Ovary (tissue), 10 donors: ENCODE measurements at places on chromosomes 4 and X. TPM values are rescaled to one million over a fixed set of nuclear protein-coding genes. Genes with fewer than 3 reads are reported as not detected.

The IRAK1 gene
- 52.6 TPM for total RNA-seq

The KLKB1 gene
- 1.6 TPM for total RNA-seq

The OPN1LW gene
- not detected for total RNA-seq

The MAGEA10 gene
- total RNA-seq = not detected

The ASB9 gene
- total RNA-seq = 0.20 TPM

DNA sequence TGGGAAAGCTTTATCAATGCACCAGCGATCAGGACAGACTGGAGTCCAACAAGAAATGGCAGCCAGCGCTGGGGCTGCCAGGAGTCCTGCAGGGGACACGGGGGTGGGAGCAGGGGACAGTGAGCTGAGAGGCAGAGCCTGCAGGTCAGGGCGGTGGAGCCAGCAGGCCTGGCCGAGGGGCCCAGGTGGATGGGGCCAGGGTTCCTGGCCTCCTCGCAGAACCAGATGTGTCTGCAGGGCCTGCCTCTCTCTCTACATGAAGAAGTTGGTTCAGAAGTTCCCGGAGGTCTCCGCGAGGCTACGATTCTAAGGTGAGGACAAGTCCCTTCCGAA, 63.6 kb downstream of the CPZ start:
- no peak overlapping the region for H3K4me3 ChIP-seq
- no peaks in the 10 kb centered on the region for H3K36me3 ChIP-seq
- no peak for DNase-seq
- H3K27me3 ChIP-seq = no peaks in the 10 kb centered on the region
- no peaks in the 10 kb centered on the region for H3K4me1 ChIP-seq

DNA sequence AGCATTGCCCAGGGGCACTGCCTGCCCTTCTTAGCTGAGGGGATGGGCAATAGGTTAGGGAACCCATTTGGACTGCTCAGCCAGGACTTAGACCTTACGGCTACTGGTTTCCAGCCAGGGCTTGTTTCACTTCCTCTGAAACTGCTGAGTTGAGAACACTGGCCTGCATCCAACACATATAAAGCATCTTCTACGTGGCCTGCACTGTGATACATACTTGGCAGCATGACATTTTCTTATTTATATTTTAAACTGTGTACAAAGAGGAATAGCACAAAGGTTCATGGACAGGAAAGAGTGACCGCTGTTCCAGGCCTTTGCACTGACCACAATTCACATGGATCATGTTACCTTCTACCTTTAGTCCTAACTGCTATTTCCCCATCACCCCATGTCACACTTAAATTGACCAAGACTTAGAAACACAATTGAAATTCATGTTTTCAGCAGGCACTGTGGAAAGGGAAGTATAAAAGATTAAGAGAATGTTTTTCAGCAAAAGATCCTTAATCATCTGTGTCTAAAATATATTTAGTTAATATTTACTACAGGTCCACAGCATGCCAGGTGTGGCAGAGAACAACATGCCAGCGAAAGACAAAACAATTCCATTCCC, 43.7 kb downstream of the NLGN4X start:
- H3K27me3 ChIP-seq = no peaks in the 10 kb centered on the region
- no peaks in the 10 kb centered on the region for H3K4me1 ChIP-seq
- no peak overlapping the region for H3K27ac ChIP-seq
- no peak for DNase-seq

DNA sequence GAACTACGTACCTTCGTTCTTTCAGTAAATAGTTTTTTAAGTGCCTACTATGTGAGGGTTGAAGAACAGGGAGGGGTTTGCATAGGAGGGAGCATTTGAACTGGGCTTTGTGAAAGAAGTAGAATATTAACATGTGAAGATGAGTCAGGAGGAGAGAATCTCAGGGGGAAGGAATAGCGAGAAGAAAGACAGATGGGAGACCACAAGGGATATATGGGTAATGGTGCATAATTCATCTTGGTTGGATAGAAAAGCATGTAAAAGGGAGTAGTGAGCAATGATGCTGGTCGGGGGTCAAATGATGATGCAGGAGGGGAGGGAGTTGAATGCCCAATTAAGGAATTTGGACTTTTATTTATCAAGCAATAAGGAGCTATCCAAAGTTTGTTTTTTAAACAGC, 52.7 kb downstream of the TMEM164 start:
- no peak overlapping the region for H3K4me3 ChIP-seq
- H3K27ac ChIP-seq = no peak overlapping the region
- no peak for DNase-seq
- H3K27me3 ChIP-seq = no peaks in the 10 kb centered on the region
- H3K4me1 ChIP-seq = no peaks in the 10 kb centered on the region
- no peaks in the 10 kb centered on the region for H3K36me3 ChIP-seq

DNA sequence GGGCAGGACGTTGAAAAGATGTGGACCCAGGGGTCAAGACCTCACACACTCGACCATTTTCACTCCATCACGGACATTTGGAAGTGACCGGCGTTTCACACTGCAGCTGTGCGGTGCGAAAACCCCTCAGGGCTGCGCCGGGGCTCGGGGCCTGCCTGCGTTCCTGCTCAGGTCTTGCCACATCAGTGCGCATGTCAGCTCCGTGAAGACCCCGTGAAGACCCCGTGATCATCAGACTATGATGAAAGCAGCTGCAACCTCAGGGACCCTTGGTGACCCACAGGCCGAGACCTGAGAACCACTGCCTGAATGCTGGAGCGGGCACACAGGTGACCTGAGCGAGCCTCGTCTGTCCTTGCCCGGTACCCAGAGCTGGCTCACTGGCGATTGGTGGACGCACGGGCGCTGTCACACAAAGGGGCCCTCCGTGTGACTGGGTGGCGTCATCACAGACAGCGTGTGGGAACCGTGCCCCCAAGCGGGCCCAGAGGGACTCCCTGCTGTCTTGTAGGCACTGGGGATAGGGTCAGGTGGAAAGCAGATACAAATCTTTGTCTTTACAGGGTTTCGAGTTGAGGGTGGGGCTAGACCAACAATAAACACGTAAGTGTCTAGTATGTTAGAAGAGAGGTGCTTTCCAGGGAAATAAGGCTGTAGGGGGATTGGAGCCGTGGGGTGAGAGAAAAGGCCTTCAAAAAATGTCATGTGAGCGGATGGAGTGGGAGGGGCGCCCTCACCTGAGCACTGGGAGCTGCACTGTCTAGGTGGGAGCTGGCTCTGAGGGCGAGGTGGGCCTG, 12.7 kb downstream of the MSANTD1 start:
- no peaks in the 10 kb centered on the region for H3K36me3 ChIP-seq
- no peak overlapping the region for H3K4me3 ChIP-seq
- DNase-seq = no peak
- no peaks in the 10 kb centered on the region for H3K4me1 ChIP-seq
